ENCODE measurements at places on chromosomes 2 and 18.

DNA sequence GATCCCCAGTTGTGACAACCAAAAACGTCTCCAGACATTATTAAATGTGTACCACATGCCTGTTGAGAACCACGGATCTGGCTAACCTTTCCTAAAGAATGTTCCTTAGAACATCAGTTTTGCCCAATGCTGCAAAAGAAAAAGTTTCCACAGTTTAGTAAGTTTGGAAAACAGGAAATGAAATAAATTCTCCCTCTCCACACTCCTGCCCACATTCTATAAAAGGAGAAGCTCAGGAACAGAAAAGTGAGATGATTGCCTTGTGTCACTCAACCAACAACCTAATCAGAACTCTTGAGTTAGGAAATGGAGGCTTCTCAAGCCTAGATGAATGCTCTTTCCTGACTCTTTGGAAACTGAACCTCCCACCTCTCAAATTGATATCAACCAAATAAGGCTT lies 56.1 kb upstream of the NFE2L2 start:
- no peak for DNase-seq

DNA sequence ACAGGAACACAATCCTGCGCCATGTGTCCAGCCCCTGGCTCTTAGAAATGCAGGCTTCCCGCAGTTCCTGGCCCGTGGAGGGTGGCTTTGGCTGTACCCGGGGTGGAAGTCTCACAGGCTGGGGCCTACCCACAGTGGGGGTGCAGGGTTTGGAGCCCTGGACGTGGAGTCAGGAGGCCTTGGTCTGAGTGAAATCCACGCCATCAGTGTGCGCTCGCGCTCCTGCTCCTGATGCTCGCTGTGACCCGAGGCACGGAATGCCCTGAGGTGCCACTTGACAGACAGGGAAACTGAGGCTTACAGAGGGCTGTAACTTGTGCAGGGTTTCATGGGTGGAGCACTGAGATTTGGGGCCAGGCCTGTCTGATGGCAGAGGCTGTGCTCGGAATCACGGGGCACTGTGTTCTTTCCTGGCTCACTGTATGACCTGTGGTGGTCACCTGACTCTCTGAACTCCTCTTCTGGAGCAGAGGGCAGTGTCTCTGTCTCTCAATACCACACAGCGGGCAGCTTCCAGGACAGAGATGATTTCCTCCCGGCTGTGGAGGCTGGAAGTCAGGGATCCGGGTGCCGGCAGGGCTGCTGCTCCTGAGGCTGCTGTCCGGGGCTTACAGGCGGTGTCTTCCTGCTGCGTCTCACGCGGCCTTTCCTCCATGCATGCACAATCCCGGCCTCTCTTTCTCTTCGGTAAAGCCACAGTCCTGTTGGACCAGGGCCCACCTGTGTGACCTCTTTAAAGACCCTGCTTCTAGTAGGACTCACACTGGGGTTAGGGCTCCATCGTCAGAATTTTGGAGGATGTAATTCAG lies 25.9 kb upstream of the ALLC start:
- DNase-seq, result no peak

DNA sequence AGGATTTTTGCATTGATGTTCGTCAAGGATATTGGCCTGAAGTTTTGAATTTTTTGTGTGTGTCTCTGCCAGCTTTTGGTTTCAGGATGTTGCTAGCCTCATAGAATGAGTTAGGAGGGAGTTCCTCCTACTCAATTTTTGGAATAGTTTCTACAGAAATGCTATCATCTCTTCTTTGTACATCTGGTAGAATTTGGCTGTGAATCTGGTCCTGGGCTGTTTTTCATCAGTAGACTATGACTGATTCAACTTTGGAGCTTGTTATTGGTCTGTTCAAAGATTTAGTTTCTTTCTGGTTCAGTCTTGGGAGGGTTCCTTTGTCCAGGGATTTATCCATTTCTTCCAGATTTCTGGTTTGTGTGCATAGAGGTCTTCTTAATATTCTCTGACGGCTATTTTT lies 166.7 kb downstream of the ST6GAL2 start:
- no peak for DNase-seq

- DNase-seq, result no peak
Observed at GRCh38 chr2:167342769-167343168, 454.5 kb downstream of the XIRP2 start.

- no peak for DNase-seq
Observed at GRCh38 chr2:196598412-196598811, 41.1 kb upstream of the CCDC150 start.

DNA sequence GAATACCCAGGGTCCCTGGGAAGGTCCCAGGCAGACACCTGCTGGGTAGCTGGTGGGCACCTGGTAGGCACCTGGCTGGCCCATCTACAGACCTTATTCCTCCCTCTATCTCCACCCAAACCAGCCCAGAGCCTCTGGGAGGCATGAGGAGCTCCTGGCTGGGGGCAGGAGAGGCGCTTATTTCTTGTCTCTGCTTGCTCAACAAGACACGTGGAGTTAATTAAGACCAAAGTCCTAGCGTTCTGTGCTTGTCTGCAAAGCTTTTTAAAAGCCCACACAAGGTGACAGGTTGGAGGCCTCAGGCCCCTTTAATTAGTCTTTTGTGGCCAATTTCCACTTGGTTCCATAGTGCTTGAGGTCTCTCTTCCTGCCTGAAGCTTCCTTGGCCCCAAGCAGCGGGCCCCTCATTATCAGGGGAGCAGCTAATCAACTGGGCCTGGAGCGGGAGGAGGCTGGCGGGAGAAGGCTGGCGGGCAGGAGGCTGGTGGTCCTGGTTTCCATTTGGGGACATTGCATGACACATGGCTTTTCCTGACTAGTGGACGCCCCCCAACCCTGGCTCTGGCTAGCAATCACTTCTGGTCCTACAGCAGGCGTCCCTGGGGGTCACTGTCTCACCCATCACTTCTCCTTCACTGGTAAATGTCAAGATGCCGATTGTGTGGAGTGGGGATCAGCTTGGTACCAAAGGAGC lies 65.4 kb upstream of the HDAC4 start:
- DNase-seq, result no peak

DNA sequence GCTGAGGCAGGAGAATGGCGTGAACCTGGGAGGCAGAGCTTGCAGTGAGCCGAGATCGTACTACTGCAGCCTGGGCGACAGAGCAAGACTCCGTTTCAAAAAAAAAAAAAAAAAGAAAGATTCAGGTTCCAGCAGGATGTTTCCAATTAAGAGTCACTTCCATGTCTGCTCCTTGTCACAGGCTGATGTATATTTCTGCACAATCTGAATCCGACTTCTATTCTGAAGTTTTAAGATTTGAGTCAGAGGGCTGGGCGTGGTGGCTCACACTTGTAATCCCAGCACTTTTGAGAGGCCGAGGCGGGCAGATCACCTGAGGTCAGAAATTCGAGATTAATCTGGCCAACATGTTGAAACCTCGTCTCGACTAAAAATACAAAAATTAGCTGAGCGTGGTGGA lies 24.7 kb downstream of the SNRPD1 start:
- DNase-seq, result no peak

- DNase-seq, result no peak
Observed at GRCh38 chr2:8378016-8378810, 303.6 kb upstream of the ID2 start.

DNA sequence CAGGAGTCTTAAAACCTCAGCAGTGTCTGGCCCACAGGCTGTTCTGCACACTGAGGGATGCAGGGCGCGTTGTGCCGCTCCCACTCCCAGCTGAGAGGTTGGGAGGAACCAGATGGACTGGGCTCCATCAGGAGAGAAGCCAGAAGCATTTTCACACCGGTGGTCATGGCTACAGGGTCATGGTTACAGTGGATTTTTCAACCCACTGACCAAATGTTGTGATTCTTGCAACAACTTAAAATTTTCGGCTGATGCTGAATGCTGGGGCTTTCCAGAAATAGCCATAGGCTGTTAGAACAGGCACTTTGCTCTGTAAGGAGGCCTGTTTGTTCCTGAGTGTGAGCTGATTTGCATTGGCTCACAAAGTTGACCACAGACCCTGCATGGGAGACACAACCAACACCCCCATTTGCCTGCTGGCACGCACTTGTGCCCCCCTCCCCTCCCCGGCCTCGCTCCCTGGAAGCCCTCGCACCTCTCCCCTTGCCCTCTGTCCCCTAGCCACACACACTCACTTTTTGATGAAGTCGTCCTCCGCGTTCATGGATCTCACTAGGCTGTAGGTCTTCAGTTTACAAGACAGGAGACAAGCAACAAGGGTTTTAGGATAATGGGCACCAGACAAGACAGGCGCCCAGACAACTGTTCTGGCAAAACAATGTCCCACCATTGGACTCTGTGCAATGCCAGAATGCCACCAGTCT lies 3.4 kb downstream of the LPIN1 start:
- DNase-seq, result no peak

- DNase-seq, result no peak
Observed at GRCh38 chr2:172211512-172211911, 108.8 kb upstream of the DLX2 start.

GRCh38 chr2:3759761-3760160 lies 56.4 kb downstream of the DCDC2C start:
- DNase-seq, result no peak

DNA sequence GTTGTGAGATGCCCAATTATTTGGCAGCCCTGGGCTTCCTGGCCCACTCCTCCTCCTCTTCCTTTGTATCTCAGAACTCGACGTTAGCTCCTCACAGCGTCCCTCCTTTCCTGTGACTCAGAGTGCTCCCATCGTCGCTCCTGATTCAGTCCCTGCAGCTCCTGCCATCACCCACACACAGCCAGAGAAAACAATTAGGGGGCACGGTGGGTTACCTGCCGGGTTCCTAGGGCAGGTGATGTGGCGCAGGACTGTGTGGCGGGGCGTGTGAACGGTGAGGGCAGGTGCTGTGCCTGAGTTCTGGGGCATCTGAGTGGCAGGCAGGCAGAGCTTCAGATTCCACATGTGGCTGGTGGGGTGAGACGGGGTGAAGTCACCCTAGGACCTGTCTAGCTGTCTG lies 42.6 kb downstream of the GLI2 start:
- no peak for DNase-seq

- DNase-seq, result no peak
Observed at GRCh38 chr2:220057391-220057790, 430.0 kb downstream of the SLC4A3 start.

DNA sequence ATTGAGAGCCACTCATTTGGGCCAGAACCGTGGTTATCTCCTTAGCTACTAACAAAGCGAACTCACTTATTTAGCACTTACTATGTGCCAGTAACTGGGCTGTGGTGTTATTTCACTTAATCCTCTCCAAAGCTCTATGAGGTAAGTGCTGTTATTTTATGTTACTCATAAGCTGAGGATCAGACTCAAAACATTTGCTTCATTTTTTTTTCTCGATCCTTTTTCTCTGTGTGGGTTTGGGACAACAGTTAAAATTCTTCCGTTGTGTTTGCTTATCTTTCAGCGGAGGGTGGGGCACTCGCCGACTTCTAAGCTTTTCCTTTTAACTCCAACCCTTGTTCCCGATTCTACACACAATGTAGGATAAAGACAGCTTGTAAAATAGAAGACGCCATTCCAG lies 52.8 kb downstream of the TMEM178A start:
- DNase-seq, result no peak

- no peak for DNase-seq
Observed at GRCh38 chr2:9552219-9553178, 3.1 kb downstream of the ADAM17 start.

All from cortex of kidney (tissue), 1 donor.